RPMI7951 (cell line): ENCODE measurements at places on chromosomes 1 and 21.

DNA sequence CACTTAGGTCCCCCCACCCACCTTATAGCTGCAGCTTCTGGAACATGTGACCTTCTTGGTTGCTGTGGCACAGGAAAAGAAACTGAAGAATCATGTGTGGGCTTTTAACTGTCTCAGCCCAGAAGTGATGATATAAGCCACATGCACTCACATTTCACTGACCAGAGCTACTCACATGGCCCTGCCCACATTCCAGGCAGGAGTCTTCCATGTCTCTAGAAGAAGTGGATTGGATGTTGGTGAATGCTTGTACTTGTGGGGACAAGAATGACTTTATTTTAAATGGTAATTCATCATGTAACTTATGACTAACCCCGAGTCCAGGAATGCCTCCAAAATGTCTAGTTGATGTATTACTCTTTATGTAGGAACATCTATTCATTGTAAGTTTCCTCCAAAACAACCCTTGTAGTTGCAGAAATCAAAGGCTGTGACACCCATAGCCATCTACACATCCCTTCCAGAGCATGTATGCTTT lies 15.8 kb upstream of the CAMK1G start:
- DNase-seq, result peak; percentile 71

DNA sequence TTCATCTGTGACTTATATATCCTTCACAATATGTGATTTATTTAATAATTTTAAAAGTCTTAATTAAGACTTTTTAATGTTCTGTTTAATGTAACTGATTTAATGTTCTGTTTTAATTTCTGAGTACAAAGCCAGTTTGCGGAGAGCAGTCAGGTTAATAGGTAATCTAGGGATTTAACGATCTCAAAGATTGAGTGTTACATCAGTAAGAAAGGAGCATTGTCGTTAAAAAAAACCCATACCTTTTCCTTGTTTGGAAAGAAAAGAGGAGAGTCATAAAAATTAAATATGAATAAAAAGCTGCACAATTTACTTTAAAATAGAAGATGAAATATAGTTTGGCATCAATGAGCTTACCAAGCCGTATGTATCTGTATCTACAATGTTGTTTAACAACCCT lies 621.4 kb downstream of the KIF26B start:
- no peak for DNase-seq

- peak; percentile 77 for DNase-seq
Observed at GRCh38 chr1:167936930-167937708, at the start of gene MPC2. Gene MPC2, minus strand, starts transcription at chr1:167937072. Its CDS starts 1,231 bp downstream, at chr1:167935841.

- DNase-seq, result no peak
Observed at GRCh38 chr21:40179166-40179565, 311.9 kb downstream of the PCP4 start.

DNA sequence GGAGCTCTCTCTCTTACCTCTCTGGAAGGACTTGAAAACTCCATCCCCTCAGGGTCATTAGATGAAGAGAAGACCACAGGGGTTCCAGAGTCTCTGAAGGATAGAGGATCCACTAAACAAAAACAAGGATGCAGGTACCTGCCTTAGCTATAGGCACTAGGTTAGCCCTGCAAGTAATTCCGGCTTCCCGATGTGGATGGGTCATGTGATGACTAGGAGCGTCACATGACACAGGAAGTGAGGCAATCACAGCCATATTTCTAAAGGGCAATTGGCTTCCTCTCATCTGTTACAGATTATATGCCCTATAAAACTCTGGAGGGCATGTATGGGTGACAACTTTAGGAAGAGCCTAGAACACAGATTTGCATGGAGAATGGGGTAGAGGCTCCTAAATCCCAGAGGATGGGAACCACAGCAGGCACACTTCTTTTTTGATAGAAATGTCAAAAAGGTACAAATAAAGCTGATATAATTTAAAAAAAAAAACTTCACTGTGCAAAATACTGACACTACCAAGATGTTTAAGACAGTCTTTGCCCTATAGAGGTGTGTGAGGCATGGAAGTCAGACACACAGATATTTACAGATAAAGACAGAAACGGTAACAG lies 14.1 kb downstream of the ENTREP3 start:
- peak; percentile 86 for DNase-seq

DNA sequence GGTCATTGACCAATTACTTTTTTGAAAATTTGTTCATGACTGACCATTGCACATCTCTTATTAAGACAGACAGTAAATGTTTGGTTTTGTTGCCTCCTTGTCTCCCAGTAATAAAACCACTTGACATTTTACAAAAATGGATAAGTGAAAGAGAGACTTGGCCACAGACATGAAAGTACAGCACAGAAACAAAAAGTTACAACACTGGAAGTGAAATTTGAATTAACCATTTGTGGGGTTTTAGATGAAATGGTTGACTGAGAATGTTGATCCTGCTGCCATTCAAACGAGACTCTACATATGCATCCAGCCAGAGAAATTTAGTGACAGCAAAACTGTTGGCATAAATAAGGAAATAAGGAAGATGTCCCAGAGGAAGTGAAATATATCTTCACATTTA lies 79.3 kb upstream of the B3GALT2 start:
- DNase-seq, result no peak

DNA sequence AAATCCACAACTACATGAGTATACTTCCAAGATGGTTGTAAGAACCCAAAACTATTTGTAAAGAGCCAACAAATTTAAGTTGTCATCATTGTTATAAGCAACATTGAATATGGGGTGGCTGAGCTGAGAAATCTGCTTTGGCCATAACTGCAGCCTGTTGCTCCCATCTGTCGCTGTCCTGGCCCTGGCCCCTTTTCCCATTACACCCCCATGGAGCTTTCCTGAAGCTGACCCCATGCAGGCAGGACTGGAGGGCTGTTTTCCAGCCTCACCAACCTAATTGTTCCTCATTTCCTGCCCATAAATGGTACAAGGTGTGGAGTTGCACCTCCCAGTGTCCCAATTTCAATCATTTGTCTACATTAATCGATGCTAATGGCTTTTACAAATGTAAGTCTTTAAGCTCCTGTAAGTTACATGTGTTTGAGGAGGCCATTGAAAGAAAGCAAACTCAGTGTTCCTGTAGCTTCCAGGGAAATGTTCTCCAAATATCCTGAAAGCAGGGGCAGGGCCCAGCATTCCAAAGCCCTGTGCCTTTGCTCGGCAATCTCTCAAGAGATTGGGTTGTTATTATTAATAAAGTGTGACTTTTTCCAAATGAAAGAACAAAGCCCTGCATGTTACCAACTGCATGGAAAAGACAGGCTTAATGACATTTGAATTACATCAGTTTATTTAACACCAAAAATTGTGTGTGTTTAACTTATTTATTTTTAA lies 545.9 kb downstream of the PLPP3 start:
- no peak for DNase-seq

DNA sequence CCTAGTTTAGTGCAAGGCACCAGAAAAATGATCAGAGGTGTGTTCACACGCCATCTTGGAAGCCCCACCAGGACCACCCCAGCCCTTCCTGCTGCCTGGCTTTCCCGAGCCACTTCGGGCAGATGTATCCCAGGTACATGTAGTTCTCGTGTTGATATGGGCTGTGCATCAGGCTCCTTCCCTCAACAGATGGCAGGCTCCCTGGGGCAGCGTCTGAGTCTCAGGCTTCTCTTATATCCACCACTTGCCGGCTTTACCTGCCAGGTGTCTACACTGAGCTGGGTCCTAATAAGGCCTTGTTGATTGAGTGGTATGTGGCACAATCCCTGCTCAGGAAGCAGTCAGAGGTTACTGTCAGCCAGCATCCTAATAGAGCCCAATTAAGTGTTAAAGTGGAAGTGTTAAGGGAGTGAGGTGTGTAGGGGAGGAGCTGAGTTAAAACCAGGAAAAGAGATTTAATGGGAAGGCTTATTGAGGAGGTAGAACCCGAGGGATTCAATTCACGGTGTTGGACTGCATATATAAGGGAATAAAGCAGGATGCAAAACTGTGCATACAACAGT lies 8.5 kb downstream of the GPA33 start:
- DNase-seq, result no peak

DNA sequence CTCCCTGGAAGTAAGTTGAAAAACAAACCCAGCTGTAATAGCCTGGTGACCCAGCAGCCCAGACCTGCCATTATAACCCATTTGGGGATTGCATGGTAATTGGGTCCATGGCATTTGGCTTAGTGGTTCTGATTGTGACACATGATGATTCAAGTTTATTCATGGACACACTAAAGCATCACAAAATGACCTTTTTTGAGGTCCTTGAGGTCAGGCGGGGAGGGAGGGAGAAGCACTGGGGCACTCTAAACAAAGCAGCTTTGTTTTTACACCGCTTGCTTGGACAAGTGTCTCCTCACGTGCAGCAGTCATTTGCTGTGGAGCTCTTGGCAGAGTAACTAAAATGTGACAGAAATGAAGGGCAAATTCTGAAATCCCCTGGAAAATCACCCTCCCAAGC lies 241.0 kb upstream of the SGIP1 start:
- DNase-seq, result peak; percentile 69

GRCh38 chr1:208269338-208269666 lies 25.1 kb upstream of the PLXNA2 start:
- DNase-seq, result no peak
